IMR-90 (cell line): ENCODE measurements at places on chromosomes 4 and X. TPM values are rescaled to one million over a fixed set of nuclear protein-coding genes. Genes with fewer than 3 reads are reported as not detected.

DNA sequence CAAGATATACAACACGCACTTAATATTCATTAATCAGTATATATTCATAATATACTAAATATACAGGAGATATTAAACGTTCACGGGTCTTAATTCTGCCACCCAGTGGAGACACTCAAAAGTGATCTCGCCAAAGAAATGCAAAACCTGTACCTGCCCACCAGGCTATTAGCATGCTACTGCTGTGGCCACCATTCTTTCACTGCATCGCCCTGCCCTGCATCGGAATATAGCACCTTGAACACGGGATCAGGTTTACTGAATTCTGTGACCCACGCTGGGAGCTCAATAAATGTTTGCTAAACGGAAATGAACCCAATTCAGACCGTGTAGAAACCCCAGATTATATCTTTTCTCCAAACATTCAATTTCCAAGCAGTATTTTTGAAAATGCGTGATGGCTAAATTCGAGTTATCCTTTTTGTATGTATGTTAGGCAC lies 840 bp upstream of the CLCN3 start:
- peak; percentile 54 for DNase-seq

DNA sequence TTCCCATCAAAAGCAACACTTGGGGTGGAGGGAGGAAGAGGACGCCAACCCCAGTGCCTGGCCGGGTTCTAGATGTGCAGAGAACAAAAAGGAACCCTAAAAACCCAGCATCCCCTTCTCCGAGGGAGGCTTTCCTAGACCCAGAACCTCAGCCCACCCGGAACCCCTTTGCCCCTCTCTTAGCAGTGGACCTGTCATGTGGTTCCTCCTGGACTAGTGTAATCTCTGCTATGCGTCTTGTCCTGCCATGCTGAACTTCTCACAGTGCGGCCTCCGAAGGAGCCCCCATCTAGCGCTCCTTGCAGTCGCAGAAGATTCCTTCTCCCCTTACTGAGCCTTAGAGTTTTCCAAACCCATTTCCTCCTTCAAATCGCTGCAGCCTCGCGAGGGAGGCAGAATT lies 1.1 kb upstream of the PRRG3 start:
- DNase-seq, result no peak

- peak; percentile 90 for DNase-seq
These were observed 157.1 kb downstream of the VEGFC start for GRCh38 chr4:176635372-176636261.

DNA sequence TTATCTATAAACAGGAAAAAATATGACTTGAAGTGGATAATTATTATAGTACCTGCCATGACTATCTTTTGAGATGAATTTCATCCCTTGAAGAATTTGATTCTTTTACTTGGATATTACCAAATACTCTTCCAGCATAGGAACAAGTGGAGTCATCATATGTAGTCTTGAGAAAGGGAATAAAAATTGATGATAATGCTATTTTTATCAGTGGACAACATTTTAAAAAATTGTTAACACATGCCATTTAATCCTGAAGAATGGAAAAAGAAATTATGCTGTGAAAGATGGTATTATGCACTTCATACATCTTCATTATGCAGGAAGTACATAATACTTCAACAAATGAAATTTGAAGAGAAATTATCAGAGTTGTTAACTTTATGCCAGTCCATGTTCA lies 83.6 kb downstream of the ITIH6 start:
- DNase-seq, result no peak

DNA sequence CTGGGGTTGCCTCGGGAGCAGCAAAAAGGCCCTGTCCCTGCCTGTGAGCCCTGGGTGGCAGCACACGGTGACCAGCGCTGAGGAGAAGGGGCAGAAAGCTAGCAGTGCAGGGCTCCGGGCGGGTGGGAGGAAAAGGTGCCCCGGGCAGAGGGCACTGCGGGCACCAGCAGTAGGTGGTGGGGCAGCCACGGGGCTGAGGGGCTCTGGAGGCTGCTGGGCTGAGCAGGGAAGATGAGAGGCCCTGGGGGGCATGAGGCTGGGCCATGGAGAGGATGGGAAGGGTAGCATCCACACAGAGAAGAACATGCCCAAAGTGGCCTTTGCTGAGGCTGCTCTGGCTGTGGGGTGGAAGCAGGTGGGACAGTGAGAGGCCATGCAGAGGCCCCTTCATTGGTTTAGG lies 67.5 kb upstream of the NKX1-1 start:
- no peak for DNase-seq

Gene BST1
- total RNA-seq, result 5.3 and 6.6 TPM in 2 replicates

Gene RHOXF1
- not detected in 2 replicates for total RNA-seq
